NCI-H1930 (cell line): ENCODE measurements at places on chromosomes 1 and 21.

DNA sequence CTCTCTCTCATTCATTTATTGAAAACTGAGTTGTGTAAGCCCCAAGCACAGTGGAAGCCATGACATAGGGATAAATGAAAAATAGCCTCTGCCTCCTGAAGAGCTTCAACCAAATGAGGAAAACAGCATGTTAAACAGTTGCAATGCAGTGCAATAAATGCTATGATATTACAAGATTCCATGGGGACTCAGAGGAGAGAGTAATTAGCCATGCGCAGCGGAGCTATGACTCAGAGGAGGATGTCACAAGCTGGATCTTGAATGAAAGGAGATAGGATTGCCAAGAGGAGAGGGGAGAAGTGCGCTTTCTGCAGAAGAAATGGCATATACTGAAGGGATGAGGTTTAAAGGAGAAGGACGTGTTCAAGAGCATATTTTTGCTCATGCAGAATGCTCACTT, 231.3 kb upstream of the PLXNA2 start:
- DNase-seq = no peak

DNA sequence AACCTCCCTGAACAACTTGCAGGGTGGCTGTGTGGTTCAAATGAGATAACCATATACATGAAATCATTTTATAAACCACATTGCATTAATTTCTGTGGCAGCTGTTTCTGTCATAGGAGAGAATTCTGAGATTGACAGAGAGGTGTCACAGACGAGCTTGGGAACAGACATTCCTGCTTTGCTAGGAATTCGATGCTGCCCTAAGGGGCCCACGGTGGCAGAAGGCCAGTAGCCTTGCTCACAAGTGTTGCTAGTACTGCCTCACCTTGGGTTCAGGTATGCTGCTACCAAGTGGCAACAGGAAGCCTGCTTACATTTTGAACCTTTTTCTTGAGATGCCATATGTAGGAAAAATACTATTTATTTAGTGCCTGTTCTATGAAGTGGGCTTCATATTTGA, 13.4 kb downstream of the KCNA10 start:
- no peak for DNase-seq

DNA sequence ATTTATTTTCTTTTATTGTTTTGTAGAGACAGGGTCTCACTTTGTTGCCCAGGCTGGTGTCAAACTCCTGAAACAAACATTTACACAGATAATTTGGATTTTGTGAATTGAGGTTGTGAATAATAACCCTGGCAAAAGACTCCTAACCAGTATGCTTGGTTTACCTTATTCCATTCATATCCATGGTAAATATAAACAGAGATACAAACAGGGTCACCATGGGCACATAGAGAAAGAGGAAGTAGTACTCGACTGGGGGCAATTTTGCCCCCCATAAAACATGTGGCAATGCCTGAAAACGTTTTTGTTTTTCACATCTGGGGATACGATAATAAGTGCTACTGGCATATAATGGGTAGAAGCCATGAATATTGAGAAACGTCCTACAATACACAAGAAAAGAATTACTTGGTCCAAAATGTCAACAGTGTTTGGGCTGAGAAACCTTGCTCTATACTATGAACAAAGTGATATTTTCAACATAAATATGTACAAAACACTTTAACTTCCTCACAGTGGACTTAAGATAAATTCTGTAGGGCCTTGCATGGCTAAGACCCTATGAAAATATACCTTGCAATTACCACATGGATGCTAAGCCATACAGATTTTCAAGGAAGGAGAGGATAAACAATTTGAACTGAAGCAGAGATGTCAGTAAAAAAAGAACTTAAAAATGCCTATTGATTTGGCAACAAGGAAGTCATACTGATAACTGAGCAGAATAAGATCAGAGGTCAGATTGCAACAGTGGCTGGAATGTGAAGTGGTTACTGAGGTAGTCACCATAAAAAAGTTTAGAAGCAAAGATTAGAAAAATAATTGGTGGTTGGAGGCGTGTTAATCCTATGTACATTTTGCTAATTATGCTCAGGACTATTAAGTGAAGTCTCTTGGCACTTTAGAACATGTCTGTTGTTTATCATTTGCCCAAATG, 27.4 kb upstream of the ASPM start:
- no peak for DNase-seq

DNA sequence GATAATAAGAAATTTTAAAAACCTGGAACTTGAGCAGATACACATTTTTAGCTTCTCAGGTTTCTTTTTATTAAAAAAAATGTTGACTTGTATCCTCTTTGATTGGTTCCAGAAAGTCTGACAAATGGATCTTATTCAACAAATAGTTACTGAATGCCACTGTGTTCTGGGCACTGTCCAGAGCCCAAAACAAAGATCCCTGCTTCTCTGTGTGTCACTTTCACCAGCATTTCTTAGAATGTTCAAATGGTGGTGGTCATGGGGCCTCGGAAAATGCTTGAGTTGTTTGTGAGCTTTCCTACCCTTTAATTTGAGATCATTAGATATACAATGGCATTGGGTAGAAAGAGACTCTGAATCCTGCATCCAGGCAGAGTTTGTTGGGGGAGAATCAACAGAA, 19.9 kb downstream of the ACTN2 start:
- no peak for DNase-seq

DNA sequence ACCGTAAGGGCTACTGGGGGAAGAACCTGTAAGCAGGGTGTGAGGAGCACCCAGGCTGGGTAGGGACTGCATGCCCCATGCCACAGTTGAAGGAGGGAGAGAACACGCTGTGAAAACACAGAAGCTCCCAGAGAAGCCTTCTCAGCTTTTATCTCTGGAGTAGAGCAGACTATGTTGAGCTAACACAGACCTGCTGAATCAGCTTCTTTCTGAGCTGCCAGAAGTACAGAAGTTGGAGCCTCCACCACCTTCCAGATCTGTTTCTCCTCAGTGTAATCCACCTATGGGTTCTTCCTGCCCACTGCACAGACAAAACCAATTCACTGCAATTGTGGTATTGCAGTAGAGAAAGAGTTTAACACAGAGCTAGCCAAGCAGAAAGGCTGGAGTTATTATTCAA, 5.4 kb downstream of the YBEY start:
- no peak for DNase-seq

DNA sequence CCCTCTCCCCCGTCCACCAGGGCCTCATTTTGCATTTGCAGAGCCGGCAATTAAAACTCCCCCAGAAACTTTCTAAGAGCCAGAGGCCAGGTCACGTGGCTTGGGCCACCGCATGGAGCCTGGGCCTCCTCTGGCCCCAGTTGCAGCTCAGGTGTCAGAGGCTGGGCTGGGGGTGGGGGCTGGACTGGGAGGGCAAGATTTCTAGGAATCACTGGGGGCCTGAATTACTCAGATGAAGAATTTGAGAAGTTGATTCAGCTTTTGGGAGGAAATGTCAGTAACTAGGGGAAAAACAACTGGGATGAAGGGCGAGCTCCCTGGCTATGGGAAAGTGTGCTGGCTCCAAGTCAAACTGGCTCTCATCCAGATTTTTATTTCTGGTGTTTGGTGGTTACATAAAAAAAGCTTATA, 151.0 kb downstream of the CDC7 start:
- no peak for DNase-seq

DNA sequence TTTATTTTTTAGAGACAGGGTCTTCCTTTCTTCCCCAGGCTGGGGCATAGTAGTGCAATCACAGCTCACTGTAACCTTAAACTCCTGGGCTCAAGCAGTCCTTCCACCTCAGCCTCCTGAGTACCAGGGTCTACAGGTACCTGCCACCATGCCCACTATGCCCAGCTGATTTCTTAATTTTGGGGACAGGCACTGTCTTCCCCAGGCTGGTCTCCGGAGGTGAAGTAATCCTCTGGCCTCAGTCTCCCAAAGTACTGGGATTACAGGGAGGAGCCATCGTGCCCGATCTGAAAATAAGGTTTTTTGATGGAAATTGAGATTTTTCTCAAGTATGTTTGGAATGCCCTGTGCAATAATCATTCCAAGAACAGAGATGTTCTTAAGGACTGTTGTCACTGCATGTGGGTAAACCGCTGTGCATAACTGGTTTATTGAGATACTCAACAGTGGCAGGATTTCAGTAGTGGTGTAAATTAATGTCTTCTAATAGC, 934 bp upstream of the MSH4 start:
- DNase-seq = no peak
